ENCODE measurements at places on chromosomes 5 and 9. TPM values are rescaled to one million over a fixed set of nuclear protein-coding genes. Genes with fewer than 3 reads are reported as not detected.
A peak's percentile ranks its signal among the peaks of the same experiment; 100 is the strongest.

The ARAP3 gene
- 16.2 TPM for total RNA-seq

The ZDHHC11B gene
- total RNA-seq, result 8.7 TPM

The AQP7 gene
- total RNA-seq, result 1.8 TPM

The HSPB3 gene
- total RNA-seq, result 0.95 TPM

The DMRT3 gene
- 0.28 TPM for total RNA-seq

The CYLC2 gene
- total RNA-seq, result not detected

The NELFB gene
- total RNA-seq, result 37.2 TPM

The DDX4 gene
- not detected for total RNA-seq

The PCDH12 gene
- total RNA-seq, result 5.1 TPM

The SPAAR gene
- 3.2 TPM for total RNA-seq

DNA sequence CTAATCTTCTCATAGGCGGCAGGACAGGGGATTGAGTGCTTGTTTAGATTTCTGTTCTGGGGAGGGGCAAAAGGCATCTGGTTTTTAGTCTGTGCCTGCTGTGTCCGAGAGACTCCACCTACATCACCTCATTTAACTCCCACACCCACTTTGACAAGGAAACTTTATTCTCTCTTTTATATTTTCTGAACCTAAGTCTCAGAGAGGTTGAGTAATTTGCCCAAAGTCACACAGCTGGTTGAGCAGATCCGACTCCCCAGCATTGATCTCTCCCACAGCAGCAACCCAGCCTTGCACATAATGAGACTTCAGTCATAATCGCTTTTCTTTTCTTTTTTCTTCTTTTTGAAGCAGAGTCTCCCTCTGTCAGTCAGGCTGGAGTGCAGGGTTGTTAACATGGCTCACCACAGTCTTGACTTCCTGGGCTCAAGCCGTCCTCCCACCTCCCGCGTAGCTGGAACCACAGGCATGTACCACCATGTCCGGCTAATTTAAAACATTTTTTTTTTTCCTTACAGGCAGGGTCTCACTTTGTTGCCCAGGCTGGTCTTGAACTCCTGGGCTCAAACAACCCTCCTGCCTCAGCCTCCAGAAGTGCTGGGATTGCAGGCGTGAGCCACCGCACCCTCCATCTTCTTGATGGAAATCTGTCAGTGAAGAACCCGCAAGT lies 36.5 kb upstream of the ANKRD33B start:
- H3K27ac ChIP-seq, result no peak overlapping the region
- H3K4me3 ChIP-seq, result no peak overlapping the region
- peaks cover 6% of the 10 kb centered on the region for H3K4me1 ChIP-seq

DNA sequence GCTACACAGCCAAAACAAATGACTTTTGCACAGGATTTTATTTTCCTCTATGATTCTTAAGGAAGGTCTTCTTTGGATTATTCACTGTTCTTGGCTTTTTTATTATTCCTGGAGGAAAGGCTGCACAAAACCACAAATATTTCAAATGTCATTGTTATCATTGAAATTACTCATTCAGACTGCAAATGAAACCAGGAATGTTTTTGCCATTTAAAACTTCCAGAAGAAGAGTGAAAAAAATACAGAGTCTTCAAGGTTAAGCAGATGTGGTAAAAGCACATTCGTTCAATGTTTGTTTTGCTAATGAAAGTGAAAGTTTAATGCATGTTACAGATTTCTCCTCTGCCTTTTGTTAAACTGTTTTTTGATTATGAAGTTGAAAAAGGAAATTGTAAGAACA lies 238.2 kb downstream of the TLE4 start:
- peak overlapping the region; percentile 28 for H3K4me3 ChIP-seq
- peaks cover 6% of the 10 kb centered on the region for H3K4me1 ChIP-seq
- no peaks in the 10 kb centered on the region for H3K27me3 ChIP-seq

DNA sequence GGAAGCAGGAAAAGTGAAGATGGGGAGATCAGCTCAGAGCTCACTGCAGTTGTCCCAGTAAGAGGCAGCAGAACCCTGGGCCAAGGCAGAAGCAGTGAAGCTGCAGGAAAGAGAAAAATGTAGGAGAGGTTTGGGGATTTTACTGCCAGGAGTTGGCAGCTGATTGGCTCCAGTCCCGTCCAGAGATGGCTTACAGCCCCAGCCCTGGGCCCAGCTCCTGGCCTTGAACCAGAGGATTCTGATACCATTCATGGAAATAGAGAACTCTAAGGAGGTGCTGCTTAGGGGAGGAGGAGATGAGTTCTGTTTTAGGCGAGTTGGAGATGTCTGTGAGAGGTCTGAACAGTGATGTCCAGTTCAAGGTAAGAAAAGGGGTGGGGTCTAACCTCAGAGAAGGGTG lies 4.6 kb downstream of the MORN5 start:
- H3K36me3 ChIP-seq, result no peaks in the 10 kb centered on the region
- no peaks in the 10 kb centered on the region for H3K4me1 ChIP-seq
- H3K27ac ChIP-seq, result no peak overlapping the region
- no peak overlapping the region for H3K4me3 ChIP-seq
- H3K27me3 ChIP-seq, result no peaks in the 10 kb centered on the region
- DNase-seq, result no peak

GRCh38 chr5:179323026-179323870 lies 22.0 kb downstream of the ADAMTS2 start:
- DNase-seq, result no peak
- H3K4me3 ChIP-seq, result no peak overlapping the region
- peaks cover 12% of the 10 kb centered on the region for H3K4me1 ChIP-seq
- H3K36me3 ChIP-seq, result no peaks in the 10 kb centered on the region

DNA sequence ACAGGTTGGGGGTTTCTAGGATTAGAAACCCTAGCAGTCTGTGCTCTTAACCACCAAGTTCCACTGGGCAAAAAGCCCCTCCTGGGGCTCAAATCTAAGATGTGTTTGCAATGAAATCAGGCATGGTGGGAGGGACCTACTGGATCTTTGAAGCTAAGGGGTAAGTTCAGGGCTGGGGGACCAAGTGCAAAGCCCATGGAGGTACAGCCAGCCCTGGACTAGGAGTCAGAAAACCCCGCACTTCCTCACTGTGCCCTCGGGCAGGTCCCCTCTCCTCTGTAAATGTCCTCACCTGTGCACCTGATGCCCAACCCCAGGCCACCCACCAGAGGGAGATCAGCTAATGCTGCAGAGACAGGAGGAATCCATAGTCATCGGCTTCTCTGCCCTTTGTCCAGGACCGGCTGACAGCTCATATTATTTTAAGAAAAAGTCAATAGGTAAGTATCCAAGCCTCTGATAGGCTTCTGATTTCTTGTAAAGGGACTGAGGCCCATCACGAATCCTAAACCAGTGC lies 138.3 kb downstream of the PAX5 start:
- no peaks in the 10 kb centered on the region for H3K27me3 ChIP-seq
- H3K36me3 ChIP-seq, result no peaks in the 10 kb centered on the region
- no peak overlapping the region for H3K27ac ChIP-seq
- no peak overlapping the region for H3K4me3 ChIP-seq

DNA sequence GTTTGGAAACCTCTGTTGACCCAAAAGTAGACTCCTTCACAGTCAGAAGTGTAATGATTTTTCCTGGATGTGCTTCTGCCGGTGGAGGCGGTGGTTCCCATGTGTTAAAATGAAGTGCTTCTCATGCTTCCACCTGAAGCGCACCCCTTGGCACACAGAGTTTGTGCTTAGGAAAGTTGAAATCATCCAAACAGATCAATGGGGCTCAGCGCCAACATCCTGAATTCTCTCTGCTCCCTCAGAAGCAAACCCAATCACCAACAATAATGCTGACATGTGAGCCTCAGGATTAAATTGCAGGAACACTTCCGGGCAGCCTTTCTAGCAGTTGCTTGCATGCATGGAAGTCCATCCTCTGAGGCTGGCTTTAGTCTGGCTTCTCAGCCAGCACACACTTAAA lies 71.0 kb downstream of the MED10 start:
- H3K27ac ChIP-seq, result no peak overlapping the region
- no peaks in the 10 kb centered on the region for H3K36me3 ChIP-seq
- no peaks in the 10 kb centered on the region for H3K27me3 ChIP-seq
- no peak for DNase-seq

DNA sequence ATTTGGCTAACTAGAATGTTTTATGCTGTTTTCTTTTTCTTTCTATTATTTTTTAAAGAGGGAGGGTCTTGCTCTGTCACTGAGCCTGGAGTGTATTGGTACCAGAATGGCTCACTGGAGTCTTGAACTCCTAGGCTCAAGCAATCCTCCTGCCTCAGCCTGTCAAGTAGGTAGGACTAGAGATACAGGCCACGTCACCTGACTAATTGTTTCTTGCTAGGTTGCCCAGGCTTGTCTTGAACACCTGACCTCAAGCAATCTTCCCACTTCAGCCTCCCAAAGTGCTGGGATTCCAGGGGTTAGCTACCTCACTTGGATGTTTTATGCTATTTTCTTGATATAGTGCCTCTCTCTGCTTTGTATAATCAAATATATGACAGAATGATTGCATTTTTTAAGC lies 166.2 kb downstream of the AOPEP start:
- no peak overlapping the region for H3K4me3 ChIP-seq
- H3K27me3 ChIP-seq, result no peaks in the 10 kb centered on the region
- peaks cover 28% of the 10 kb centered on the region for H3K4me1 ChIP-seq
- H3K27ac ChIP-seq, result no peak overlapping the region
- DNase-seq, result no peak

DNA sequence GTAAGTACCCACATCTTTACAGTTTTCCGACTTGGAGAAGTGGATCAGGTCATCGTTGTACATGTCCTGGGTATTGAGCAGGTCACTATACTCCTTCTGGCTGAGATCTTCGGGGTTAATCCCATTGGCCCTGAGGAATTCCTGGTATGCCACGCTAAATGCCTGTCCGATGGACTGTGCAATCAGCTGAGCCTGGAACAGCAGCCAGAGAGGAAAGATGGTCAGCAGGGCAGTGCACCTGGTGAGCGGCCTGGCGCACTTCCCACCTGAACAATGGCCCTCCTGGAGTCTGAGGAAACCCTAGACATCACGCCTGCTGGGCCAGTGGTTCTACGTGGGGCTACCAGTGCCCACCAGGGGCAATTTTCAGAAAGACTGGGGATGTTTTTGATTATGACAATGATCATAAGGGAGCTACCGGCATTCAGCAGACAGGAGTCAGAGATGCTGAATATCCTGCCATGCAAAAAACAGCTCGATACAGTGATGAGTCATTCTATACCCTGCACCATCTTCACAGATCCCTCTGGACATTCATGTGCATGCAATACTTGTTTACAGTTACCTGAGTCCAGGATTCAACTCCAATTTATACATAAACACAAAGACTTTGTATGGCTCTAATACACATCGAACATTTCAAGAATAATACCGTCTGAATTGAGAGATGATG lies 127.2 kb downstream of the ENTREP1 start:
- H3K4me1 ChIP-seq, result no peaks in the 10 kb centered on the region
- H3K36me3 ChIP-seq, result peaks cover 8% of the 10 kb centered on the region
- H3K27ac ChIP-seq, result no peak overlapping the region
- H3K27me3 ChIP-seq, result no peaks in the 10 kb centered on the region

GRCh38 chr9:7827056-7827455 lies 27.5 kb upstream of the DMAC1 start:
- no peak for DNase-seq
- no peak overlapping the region for H3K4me3 ChIP-seq
- no peak overlapping the region for H3K27ac ChIP-seq
- no peaks in the 10 kb centered on the region for H3K27me3 ChIP-seq

- no peaks in the 10 kb centered on the region for H3K27me3 ChIP-seq
- H3K27ac ChIP-seq, result no peak overlapping the region
- no peak for DNase-seq
- H3K36me3 ChIP-seq, result no peaks in the 10 kb centered on the region
- H3K4me1 ChIP-seq, result no peaks in the 10 kb centered on the region
These were observed 98.9 kb upstream of the TAF11L2 start for GRCh38 chr5:17398866-17399835.

GRCh38 chr5:134510970-134511795 lies 14.3 kb upstream of the JADE2 start:
- H3K36me3 ChIP-seq, result no peaks in the 10 kb centered on the region
- H3K4me1 ChIP-seq, result peaks cover 18% of the 10 kb centered on the region
- H3K4me3 ChIP-seq, result no peak overlapping the region
- H3K27me3 ChIP-seq, result no peaks in the 10 kb centered on the region
- DNase-seq, result no peak

DNA sequence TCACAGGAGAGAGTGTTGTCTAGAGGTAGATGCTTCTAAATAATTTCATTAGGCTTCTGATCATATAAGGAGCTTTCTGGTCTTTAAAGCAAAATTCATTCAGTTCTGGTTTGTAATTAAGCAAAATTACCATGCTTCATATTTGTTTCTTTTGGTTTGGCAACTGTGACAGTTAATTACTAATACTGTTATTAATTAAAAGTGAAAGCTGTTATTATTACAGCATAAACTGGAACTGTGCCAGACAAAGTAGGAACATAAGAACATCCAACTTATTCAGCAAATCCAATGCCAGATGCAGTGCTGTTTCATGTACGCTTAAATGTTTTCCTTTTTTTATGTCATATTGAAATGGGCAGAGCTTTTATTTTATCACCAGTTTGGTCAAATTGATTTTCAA lies 70.4 kb upstream of the DAB2 start:
- H3K4me3 ChIP-seq, result no peak overlapping the region
- peaks cover 19% of the 10 kb centered on the region for H3K4me1 ChIP-seq
- no peak for DNase-seq
- H3K27me3 ChIP-seq, result no peaks in the 10 kb centered on the region
- no peaks in the 10 kb centered on the region for H3K36me3 ChIP-seq
